GM03348 (cell line): ENCODE measurements at places on chromosomes 3 and 15.

DNA sequence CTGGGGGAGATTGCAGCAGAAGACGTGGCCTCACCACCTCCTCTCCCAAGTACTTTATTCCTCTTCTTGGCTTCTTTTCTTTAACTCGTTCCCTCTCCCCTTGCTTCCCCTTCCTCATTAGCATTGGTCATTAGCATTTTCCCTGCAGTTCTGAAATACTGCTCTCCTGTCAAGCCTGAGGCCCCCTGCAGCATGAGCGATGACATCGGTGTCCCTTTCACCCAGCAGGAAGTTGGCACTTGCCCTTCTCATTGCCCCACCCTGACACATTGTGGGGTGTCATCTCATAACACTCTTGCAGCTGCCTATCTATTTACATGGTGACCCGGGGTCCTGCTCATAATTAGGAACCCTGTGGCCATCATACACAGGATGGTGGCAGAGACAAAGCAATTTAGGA lies 167.1 kb downstream of the ARRDC4 start:
- DNase-seq: no peak

DNA sequence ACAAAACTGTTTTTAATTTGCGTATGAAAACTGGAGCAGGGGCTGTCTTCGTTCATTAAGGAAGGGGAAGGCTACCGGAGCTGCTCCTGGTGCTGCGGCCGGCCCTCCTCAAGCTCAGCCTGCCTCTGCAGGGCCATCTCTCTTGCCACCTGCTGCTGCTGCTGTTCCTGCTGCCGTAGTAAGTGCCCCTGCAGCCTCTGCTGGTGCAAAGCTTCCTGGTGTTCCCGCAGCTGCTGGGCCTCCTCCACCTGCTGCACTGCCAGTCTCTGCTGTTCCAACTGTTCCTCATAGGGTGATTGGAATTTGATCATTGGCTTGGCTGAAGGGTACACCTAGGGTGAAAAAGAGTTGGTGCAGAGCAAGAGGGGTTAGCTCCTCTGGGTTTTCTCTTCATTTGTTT lies 66.0 kb downstream of the GOLIM4 start:
- DNase-seq: no peak

DNA sequence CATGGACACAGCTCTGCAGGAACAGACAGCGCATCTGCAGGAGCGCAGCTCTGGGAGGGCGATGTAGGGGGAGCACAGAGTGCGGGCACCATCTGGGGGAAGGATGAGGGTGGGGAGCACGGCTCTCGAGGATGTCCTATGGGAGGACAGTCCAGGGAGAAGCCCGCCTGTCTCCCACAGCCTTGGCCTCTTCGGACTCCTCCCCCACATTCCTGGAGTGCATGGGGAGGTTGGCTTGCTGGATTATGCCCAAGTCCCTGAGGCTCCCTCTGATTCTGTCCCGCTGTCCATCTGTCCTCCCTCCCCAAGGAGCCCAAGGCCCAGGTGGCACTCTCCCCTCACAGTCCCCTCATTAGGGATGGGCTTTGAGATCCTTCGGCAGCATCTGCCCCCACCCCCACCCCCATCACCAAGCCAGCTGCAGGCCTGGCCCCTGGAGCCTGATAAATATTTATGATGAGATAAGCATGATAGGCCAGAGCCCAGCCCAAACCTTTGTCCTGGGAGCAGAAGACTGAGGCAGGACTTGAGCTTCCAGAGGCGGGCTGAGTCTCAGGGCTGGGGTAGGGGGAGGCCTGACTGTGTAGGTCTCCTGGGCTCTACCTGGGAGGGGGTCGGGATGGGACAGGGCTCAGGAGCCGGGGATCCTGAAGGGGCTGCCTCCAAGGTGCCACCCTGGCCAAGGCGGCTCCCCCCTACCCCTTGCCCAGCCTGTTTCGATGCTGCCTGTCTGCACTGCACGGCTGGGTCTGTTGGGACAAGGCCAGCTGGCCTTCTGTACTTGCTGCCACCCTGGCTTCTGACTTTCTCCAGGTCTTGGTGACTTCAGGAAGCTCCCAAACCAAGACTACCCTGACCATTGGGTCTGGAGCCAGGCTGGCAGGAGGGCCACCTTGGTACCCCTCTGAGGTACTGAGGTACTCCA lies 28.6 kb upstream of the SEMA3F start:
- peak; percentile 79 for DNase-seq

DNA sequence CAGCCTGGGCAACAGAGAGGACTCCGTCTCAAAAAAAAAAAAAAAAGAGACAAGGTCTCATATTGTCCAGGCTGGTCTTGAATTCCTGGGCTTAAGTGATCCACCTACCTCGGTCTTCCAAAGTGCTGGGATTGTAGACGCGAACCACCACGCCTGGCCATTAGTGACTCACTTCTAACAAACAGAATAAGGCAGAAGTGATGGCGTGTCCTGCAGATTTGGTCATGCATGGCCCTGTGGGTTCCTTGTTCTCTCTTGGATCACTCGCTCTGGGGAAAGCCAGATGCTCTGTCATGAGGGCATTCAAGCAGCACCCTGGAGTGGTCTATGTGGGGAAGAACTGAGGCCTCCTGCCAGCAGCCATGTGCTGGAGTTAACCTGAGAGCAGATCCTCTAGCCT lies 27.4 kb upstream of the TJP1 start:
- no peak for DNase-seq

DNA sequence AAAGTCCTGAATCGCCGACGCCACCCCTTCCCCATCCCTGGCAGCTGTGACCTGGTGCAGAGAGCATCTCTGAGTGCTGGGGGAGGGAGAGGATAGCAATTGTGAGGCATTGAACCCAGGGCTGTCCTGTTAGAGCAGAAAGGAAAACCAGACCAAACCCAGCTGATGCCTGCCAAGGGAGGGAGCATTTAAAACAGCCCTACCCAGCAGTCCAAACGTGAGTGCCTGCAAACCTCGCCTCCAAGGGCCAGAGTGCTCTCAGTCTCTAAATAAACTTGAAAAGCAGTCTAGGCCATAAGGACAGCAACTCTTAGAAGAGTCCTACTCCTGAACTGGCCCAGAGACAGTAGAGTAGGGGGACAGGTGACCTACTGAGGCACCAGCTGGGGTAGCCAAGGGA lies 20.0 kb upstream of the LARS2 start:
- DNase-seq: no peak

GRCh38 chr3:46845397-46845859 lies 17.8 kb downstream of the MYL3 start:
- peak; percentile 88 for DNase-seq

DNA sequence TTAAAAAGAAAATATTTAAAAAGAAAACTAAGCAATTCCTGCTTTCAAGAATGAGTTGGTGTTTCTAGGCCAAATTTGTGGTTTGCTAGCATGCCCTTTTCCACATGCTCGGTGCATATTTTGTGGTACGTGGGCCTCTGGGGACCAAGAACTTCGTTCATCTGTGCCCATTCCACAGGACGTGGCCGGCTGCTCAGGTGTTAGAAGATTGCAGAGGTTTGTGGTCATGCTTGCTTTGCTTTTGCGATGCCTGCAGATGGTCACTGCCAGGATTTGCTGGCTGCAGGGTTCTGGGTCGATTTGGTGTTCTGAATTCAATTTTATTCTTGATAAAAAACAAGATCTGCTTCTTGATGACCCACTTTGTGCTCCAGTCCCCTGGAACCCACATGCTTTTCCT lies 7.5 kb downstream of the PSTPIP1 start:
- peak; percentile 36 for DNase-seq

GRCh38 chr3:111128884-111129283 lies 57.3 kb downstream of the NECTIN3 start:
- no peak for DNase-seq

DNA sequence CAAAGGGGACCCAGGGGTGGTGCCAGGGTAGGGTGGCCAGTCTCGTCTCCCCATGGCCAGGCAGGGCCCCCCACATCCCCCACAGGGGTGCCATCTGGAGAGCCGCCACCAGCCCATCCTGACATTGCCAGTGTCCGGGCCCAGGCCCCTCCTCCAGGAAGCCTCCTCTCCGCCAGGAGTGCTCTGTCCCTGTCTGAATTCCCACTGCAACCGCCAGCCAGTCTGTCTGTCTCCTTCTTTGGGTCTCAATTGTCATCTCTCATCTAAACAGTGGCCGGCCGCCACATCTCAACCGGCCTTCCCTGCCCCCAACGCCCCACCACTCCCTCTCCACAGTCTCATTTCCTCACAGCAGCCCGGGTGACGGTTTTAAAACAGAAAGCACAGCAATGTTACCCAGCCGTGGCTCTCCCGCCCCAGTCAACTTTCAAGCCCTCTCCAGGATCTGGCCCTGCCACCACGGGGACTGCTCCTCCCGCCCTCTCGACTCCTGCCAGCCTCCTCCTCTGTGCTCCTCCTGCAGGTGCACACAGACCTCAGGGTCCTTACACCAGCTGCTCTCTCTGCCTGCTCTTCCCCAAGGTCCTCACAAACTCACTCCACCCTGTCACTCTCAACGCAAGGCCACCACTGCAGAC lies 57.0 kb downstream of the IQSEC1 start:
- DNase-seq: no peak

DNA sequence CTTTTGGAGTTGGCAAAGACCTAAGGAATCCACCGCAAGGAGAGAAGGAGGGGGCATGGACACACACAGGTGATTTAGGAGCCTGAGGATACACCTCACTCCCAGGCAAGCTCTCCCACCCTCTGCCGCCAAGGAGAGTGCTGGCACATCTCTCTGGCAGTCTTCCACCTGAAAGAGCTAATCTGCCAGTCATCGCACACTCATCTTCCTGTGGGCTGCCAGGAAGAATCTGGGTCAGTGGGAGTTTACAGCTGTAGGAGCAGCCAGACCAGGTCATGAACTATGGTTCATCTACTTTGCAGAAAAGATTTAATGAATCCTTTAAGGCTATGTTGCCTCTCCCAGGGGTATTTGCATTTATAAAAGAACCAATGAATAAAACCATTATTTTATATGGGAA lies 170.6 kb upstream of the TSC22D2 start:
- DNase-seq: peak; percentile 59

GRCh38 chr3:59411186-59411585 lies 361.4 kb upstream of the CFAP20DC start:
- DNase-seq: no peak

DNA sequence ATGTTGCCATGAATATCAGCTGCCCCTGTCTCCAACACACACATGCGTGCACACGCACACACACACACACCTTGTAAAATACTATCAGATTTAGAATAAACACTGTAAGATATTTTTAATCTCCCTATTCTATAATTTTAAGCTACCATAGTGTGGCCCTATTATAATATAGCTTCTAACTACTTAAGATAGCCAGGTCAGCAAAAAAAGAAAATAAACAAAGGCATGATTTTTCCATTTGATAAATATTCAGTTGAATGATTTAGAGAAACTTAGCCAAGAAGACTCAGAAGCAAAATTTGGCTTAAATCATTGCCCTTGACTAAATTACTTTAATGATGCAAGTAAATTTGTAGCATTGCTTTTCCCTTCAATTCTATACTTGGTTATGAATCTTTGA lies 162.2 kb downstream of the ALCAM start:
- no peak for DNase-seq

GRCh38 chr15:80471881-80472280 lies 67.7 kb downstream of the ARNT2 start:
- DNase-seq: no peak

DNA sequence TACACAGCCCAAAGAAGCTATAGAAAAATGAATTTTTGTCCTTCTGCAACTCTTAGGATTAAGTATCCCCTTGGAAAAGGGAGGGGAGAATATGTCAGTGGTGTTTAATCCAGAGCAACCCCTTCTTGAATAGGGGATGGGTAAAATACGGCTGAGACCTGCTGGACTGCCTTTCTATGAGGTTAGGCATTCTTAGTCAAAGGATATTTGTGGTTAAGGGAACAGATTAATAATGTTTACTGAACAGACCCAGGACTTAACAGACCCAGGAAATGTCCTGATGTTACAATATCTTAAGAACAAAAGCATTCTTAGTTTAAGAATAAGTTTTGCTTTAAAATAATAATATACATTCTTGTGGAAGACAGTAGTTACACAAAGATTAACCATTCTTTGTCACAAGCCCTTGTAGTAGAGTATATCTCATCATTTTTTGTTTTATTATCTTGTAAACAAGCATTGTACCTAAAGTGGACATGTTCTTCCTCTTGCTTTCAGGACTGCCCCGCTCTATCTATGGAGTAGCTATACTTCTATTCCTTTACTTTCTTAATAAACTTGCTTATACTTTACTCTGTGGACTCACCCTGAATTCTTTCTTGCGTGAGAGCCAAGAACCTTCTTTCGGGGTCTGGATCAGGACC lies 43.8 kb upstream of the B3GALNT1 start:
- no peak for DNase-seq

GRCh38 chr3:152054315-152054714 lies 180.9 kb downstream of the SUCNR1 start:
- DNase-seq: no peak

DNA sequence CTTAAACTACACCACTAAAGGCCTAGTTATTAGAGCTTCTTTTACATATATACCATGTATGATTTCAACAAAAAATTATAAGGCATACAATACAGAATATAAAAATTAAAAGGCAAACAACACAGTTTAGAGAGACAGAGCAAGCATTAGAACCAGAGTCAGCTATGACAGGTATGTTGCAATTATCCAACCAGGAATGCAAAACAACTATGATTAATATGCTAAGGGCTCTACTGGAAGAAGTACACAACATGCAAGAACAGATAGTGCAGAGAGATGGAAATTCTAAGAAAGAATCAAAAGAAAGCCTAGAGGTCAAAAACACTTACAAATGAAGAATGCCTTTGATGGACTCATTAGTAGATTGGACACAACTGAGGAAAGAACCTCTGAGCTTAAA lies 39.6 kb downstream of the CCDC54 start:
- peak; percentile 25 for DNase-seq

GRCh38 chr3:129398803-129399144 lies 29.7 kb downstream of the EFCAB12 start:
- peak; percentile 61 for DNase-seq

DNA sequence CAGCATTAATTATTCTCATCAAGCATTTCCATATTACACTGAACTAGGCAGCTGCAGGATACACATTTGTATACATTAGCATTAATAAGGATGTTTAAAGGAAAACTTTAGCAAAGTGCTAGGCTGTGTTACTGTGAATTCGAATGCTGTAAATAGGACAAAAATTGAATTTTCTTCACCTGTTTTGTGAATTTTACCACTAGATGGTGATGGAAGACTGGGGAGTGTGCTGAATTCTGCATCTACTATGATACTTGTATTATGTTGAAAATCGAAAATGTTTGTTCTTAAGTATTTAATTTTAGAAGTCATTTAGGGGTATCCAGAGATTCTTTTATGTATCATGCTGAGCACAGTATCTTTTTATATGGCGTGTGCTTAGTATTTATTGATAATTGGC lies 12.3 kb upstream of the P2RY14 start:
- peak; percentile 59 for DNase-seq

DNA sequence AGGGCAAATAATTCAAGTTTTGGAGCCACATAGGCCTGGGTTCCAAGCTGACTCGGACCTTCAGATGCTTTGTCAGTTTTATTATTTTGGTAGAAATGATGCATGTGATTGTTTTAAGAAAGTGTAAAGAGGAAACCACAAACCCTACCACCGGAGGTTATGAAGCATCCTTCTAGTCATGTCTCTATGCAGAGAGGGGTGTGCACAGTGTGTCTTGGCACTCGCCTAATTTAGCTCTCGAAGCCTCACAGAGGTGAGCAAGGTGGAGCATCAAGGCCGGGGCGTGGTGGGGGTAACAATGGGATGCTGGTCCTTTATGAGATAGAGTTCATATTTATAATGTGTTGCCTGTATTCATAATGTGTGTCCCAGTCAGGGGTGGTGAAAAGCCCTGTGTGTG lies 63.7 kb upstream of the SMAD6 start:
- DNase-seq: no peak
